HCEC 1CT (cell line): ENCODE measurements at places on chromosomes 5 and 9.

DNA sequence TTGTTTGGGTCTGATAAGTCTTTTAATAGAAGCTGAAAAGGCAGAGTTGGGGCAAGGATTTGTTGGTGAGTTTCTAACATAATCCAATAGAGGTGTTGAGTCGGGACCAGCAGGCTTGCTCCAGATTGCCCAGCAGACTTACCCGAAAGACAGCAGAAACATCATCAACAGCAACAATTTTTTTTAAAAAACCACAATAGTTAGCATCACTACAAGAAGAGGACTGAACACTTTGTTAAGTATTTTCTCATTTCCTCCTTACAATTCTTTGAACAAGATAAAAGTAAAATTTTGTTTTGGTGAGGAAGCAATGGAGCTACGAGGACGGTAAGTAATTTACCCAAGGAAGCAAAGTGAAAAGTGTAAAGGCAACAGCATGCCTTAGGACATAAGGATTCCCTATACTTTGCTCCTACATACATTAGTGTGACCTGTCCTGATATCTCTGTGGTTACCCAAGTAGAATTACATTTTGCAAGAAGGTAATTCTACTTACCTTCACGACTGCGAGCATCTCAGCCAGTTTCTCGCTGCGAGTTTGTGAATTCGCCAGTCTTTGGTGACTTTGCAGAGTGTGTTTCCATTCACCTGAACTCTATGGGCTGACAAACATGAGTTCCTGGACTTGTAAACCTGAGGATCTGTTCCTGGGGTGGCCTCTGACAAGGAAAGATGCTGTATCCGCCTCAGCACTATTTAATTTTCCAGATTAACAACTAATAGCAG is 13.2 kb downstream of the ITK start:
- DNase-seq = no peak

GRCh38 chr5:180074462-180074861 is 2.9 kb upstream of the RNF130 start:
- no peak for DNase-seq

DNA sequence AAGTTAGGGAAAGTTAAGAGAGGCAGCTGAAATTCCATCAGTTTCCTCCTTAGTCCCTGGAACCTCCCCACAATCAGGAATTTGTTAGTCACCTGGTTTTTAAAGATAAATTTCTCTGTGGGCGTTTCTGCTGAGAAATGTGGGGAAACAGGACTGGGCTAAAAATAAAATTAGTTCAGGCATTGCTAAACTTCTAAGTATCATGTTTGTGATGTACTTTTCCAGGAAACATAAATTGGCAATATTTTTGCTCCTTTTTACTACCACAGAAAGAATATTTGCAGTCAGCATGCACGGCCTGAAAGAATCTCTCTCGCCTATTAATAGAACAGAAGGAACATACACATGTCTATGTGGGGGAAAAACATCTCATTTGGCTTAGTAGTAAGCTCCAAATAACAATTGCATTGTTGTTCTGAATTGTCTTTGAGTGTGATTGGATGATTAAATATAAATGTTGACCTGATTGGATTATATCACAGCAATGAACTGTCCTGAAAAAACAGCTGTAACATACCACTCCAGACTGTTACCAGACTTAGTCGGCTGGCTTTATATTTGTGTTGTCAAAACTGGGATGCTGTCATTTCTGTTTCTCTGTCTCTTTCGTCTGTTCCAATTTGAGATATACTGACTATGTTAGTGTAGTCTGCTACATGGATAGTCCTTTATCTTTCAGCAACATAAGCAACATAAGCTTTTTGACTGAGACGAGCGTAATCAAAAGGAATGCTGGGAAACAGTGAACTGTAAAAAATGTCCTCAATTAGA is 12.9 kb downstream of the TJP2 start:
- peak; percentile 49 for DNase-seq

GRCh38 chr5:101296477-101296876 is 393.4 kb upstream of the ST8SIA4 start:
- no peak for DNase-seq

DNA sequence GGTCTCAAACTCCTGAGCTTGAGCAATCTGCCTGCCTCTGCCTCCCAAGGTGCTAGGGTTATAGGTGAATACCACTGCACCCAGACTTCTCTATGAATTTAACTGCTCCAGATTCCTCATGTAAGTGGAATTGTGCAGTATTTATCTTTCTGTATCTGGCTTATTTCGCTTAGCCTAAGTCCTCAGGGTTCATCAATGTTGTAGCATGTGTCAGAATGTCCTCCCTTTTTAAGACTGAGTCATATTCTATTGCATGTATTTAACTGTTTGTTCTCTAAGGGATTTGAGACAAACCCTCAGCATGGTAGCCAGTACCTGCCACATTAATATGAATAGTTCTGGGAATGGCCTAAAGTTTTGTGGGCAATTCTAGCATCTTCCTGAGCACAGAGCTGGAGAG is 53.9 kb upstream of the TUT7 start:
- DNase-seq = peak; percentile 67

DNA sequence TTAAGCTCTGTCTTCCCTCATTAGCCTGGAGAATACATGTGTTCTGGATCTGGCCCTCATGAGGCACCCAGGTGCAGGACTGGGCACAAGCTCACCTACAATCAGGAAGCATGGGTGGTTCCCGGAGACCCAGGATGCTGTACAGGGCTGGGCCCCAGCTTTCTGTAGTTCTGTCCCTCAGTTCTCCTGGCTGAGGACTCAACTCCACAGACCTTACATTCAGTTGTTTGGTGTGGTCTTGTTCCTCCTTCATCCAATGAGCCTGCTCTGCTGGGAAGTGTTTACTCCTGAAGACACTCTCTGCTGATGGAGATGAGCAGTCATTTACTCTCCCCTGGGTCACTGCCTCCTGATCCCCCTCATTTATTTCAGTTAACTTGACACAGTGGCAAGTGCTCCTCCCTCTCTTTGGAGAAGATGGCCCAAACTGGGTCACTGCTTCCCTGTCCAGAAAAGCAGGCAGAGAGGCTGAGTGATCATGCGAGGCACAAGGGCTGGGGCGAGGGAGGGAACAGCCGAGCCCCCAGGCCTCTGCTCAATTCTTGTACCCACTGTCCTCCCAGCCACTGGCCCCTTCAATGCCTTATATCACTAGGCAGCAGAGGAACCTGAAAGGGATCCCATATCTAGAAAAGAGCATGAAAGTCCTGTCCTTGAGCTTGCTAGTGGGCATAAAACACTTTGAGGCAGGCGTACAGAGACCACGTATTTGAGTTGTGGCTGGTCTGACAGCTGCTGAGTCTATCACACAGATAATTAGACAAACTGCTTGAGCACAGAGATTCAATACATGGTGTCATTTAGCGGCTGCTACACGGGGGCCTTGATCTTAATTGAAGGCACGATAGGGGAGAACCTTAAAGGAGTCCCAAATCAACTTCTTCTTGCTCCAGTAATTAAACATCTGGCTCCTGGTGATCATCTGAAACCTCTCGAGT is 221.7 kb downstream of the FSTL4 start:
- DNase-seq = no peak
